ENCODE measurements at places on chromosomes 2 and 18. TPM values are rescaled to one million over a fixed set of nuclear protein-coding genes. Genes with fewer than 3 reads are reported as not detected.

Gene HMSD
- total RNA-seq, result 0.49 TPM

Gene RBM45
- total RNA-seq, result 18.5 TPM

Gene STAT4
- 5.6 TPM for total RNA-seq

Gene CAPN13
- total RNA-seq, result not detected

Gene IL36G
- not detected for total RNA-seq

Gene GATA6
- 0.12 TPM for total RNA-seq

Gene EN1
- total RNA-seq, result 22.9 TPM

Gene ACOXL
- total RNA-seq, result not detected

Gene TFPI
- 46.9 TPM for total RNA-seq

Gene C2orf80
- total RNA-seq, result not detected

Gene CD302
- 27.4 TPM for total RNA-seq

Gene REG1A
- total RNA-seq, result not detected

Gene SIX2
- total RNA-seq, result 0.65 TPM

Gene DTNA
- total RNA-seq, result 8.7 TPM

Gene EPB41L3
- total RNA-seq, result 32.0 TPM

Gene DCAF17
- 27.6 TPM for total RNA-seq

Gene UGT1A9
- total RNA-seq, result not detected

Gene C2orf74
- 6.8 TPM for total RNA-seq

Gene INHA
- not detected for total RNA-seq

Gene DHRS9
- not detected for total RNA-seq

Gene ICOS
- not detected for total RNA-seq

Gene EEF1B2
- 312 TPM for total RNA-seq
